ENCODE measurements at places on chromosomes 7 and 10.

GRCh38 chr7:100604976-100605911 lies 3.1 kb downstream of the PCOLCE start:
- DNase-seq, result no peak

DNA sequence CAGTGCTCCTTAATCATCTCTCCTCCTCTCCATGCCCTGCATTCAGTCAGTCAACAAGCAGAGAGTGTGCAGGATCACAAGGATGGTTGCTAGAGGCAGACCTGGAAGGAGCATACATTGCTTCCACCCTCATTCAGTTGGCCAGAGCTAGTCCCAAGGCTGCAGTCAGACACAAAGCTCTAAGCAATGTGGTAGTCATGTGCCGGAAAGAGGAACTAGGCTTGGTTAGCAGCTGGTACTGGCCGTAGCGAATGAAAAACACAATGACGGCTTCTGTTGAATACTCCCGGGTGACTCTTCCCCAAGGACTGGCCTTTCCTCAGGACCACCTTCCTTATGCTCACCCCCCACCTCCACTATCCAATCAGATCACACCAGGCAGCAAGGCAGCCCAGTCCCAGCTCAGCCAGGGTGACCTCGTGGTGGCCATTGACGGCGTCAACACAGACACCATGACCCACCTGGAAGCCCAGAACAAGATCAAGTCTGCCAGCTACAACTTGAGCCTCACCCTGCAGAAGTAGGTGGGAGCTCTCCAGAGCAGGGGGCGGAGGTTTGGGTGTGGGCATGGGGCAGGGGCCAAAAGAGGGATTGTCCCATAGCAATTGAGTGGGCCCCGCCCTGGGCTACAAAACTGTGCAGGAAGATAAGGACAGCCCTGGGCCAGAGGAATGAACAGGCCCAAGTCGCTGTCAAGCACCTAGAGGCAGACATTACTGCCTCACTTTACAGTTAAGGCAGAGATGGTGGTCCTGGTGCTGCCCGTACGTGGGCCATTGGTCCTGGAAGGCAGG lies 10.9 kb downstream of the LDB3 start:
- no peak for DNase-seq

GRCh38 chr7:108711611-108712010 lies 141.9 kb downstream of the DNAJB9 start:
- no peak for DNase-seq

DNA sequence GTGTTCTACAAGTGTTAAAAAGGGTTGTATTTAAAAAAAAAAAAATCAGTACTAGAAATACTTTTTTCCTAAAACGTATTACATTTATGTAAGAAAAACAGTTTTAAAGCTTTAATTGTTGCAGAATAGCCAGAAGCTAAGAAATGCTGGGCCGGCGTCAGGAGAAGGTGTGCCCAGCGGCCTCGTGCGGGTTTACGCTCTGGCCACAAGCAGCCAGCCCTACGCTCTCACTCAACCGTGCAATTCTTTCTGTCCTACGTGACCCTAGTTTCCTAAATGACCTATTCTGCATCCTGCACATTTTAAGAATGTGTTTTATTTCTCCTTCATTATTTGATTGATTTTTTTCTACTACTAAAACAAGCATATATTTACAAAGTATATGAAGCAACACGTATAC lies 279.7 kb upstream of the KLF14 start:
- no peak for DNase-seq

GRCh38 chr7:20661884-20662283 lies 46.4 kb downstream of the ABCB5 start:
- no peak for DNase-seq

DNA sequence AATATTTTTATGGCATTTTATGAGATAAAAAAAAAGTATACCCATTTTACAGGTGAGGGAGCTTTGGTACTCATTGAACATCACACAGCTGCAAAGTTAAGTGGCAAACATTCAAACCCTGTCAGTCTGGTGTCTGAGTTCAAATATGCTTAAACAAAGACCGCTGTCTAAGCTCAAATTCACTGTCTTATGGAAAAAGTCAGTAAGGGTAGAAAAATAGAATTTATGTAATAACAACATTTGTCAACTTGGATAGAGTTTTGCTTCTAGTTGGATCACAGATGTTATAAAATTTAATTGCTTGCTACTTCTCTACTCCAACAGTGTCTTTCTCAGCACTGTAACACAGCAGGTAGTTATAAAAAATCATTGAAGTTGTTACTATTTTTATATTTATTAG lies 161.7 kb upstream of the CSTF2T start:
- DNase-seq, result no peak

- DNase-seq, result no peak
Observed at GRCh38 chr10:8315619-8316021, 261.1 kb downstream of the GATA3 start.

GRCh38 chr10:108303149-108303548 lies 1138.6 kb upstream of the SORCS1 start:
- DNase-seq, result no peak

GRCh38 chr10:128793726-128794655 lies 667.8 kb upstream of the MKI67 start:
- DNase-seq, result no peak

- DNase-seq, result no peak
Observed at GRCh38 chr7:46202379-46202778, 281.3 kb upstream of the IGFBP3 start.

DNA sequence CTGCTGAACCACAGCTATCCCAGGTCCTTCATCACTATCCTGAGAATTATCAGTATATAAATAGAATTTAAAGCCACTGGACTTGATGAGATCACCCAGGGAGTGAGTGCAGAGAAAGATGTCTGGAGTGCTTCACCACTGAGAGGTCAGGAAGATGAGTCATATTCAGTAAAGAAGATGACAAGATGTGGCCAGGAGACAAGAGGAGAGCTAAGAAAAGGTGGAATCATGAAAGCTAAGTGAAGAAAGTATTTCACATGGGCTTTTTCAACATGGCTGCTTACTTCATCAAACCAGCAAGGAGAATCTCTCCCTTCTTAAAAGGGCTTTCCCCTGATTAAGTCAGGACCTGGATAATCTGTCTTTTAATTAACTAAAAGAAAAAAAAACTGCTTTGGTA lies 9.1 kb upstream of the PRKAR2B start:
- DNase-seq, result no peak

DNA sequence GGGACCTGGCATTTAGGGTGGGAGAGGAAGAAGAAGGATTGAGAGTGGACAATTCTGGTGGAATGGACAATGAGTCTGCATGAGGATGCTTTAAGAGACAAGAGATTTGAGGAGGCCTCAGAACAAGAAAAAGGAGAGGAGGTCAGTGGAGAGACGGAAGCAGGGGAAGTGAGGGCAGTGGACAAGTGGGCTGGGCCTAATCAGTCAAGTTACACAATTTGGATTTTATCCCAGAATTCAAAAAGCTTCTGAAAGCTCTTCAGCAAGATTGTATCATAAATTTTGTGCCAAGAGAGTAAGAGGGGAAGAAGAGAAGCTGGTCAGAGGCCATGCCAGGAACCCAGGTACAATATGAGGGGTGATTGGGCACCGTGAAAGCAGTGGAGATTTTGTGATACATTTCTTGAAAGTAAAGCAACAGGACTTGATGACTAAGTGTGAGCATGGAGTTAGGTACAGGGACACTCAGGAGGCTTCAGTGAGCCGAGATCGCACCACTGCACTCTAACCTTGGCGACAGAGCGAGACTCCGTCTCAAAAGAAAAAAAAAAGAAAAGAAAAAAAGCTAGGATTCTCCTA lies 19.3 kb upstream of the TSPAN13 start:
- DNase-seq, result no peak

DNA sequence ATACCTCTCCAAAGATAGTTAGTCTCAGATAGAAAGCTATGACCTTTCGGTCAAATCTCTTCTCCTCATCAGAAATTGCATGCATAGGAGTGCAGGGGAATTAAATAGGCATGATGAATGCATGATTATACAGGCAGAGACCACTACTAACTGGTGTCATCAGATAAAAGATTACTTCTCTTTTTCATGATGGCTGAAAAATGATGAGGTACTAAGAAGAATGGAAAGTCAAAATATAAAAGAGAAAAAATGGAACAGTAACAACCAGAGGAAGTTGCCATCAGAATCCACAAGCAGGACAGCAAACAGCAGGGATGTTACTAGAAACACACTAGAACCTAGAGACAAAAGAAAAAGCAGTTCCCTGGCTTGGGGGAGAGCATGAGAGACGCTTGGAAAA lies 31.6 kb downstream of the CTTNBP2 start:
- no peak for DNase-seq

GRCh38 chr7:42726066-42726785 lies 185.6 kb downstream of the C7orf25 start:
- no peak for DNase-seq

DNA sequence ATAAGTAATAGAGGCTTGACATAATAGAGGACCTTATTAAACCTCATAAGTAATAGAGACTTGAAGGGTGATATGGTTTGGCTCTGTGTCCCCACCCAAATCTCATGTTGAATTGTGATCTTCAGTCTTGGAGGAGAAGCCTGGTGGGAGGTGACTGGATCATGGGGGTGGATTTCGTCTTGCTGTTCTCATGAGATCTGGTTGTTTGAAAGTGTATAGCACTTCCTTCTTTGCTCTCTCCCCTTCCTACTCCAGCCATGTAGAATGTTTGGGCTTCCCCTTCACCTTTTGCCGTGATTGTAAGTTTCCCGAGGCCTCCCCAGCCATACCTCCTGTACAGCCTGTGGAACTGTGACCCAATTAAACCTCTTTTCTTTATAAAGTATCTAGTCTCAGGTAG lies 8.6 kb downstream of the KIFBP start:
- no peak for DNase-seq

GRCh38 chr7:2905500-2905899 lies 61.4 kb upstream of the GNA12 start:
- DNase-seq, result no peak

DNA sequence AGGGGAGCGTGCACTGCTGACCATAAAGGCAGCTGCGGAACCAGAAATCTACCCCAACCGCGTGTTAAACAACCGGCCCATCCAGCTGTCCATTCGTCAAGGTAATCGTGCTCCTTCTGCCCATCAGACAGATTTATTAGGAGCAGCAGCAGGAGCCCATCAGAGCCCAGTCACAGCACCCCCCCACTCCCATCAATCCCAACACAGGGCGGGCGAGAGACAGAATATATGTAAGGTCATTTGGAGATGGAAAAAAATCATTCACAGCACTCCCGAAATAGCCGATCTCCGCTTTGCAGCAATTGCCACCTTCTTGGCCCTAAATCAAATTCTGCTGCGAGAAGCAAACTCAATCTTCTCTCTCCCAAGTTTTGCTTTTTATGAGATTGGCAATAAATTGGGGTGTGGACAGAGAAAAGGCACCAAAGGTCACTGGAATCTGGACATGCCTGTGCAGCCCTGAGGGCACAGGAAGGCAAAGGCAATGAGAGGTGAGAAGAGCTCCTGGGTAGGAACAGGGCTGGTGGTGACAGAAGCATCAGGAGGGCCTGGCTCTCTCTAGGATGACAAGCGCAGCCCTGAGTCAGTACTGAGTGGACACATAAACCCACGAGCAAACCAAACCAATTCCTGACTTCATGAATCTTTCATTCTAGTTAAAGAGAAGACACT lies 145.0 kb upstream of the ZMIZ1 start:
- no peak for DNase-seq

GRCh38 chr10:133056001-133056400 lies 31.7 kb upstream of the ADGRA1 start:
- DNase-seq, result no peak

DNA sequence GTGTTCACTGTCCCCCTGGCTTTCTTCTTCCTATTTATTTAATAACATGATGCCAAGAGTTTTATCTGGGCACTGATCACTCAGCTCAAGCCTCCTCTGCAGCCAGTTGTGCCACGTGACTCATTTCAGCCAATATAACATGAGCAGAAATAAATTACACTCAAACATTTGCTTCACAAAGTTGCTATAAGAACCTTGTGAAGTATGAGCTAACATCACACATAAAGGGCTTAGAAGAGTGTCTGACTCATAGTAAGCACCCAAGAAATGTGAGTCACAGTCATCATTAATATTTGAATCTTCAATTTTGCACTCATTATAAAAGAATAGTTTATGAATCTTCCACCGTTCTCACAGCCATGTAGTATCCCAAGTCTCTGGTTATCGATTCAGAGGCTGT lies 414.6 kb upstream of the NPVF start:
- DNase-seq, result no peak

- peak; percentile 24 for DNase-seq
Observed at GRCh38 chr7:155764438-155764793, 47.8 kb downstream of the SHH start.

DNA sequence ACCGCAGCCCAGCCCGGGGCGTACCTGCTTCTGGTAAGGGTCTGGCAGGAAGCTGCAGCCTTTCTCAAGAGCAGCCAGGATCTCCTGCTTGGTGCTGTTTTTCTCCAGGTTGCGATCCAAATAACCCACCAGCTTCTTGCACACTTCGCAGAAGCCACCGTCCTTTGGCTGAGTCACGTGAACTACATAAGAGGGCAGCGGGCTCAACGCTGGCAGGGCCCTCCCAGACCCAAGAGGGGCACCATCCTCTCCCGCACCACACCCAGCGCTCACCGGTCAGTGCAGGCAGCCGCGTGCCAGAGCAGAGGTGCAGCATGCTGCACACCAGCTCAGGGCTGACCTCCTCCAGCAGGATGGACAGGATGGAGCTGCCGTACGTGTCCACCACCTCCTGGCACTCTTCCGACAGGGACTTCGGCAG lies 31.6 kb downstream of the PSAP start:
- DNase-seq, result no peak

- no peak for DNase-seq
Observed at GRCh38 chr10:110075686-110076085, 67.9 kb downstream of the ADD3 start.

GRCh38 chr7:29359482-29360093 lies 165.0 kb downstream of the CHN2 start:
- no peak for DNase-seq

DNA sequence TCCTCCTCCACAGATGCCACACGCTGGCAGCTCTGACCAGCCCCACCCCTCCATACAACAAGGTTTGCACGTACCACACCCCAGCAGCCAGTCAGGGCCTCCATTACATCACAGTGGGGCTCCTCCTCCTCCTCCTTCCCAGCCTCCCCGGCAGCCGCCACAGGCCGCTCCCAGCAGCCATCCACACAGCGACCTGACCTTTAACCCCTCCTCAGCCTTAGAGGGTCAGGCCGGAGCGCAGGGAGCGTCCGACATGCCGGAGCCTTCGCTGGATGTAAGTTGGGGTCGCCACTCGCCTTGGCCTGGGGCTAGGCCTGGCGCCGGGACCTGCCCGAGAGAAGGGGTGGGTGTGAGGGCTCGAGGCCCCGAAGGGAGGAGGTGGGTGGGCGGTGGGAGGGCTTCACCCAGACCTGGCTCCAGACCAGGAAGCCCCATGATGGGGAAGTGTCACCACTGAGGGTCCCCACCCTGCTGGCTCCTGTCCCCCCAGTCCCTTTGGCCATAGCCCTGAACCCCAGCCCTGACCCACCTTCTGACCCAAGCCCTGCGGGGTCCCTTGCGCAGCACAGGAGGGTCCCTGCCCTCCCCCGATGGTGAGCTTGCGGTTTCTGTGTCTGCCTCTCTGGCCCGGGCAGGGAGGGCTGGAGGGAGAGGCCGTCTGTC lies 36.2 kb upstream of the PPIF start:
- DNase-seq, result no peak
